ENCODE measurements at places on chromosomes 1 and 21.

- no peak for DNase-seq
Observed at GRCh38 chr1:40976952-40977690, 2.4 kb upstream of the CTPS1 start.

DNA sequence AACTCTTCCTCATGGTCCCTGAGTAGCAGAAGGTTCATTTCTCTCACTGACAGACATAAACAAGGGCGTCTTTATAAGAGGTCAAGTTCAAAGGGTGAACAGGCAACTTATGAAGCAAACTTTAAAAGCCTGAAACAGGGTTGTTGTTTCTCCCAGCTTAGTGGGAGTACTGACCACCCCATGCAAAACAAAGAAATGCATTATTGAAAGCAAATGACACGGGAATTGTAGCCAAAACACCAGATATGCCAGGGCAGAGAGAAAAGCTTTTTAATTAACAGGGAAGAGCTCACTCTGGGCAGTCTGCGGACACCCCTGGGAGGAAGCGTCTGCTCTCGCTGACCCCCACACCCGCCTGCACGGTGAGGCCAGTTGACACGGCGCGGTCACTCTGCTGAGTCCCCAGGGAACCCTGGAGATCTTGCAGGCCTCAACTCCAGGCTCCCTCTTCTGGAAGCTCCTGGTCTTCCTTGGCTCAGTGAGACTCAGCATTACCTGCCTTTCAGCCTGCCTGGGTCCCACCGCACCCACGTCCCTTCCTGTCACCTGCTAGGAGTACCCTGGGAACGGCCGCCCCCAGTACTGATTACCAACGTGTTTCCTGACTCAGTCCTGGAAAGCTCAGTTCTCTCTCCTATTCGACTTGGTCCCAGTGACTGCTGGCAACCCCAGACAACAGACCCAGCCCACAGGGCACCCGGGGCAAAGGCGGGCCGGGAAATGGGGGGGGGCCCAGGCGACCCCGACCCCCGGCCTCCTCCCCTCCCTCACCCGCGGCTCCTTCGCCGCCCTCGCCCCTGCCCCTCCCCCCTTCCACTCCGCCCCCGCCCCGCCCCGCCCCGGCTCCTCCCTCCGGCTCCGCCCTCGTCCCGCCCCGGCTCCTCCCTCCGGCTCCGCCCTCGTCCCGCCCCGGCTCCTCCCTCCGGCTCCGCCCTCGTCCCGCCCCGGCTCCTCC lies 972 bp downstream of the CFAP410 start:
- peak; percentile 19 for DNase-seq

- no peak for DNase-seq
Observed at GRCh38 chr1:81548918-81549587, 251.7 kb upstream of the ADGRL2 start.

GRCh38 chr1:79113836-79114235 lies 107.3 kb upstream of the ADGRL4 start:
- DNase-seq: no peak

- DNase-seq: no peak
Observed at GRCh38 chr1:204136814-204137213, 15.0 kb downstream of the ETNK2 start.

DNA sequence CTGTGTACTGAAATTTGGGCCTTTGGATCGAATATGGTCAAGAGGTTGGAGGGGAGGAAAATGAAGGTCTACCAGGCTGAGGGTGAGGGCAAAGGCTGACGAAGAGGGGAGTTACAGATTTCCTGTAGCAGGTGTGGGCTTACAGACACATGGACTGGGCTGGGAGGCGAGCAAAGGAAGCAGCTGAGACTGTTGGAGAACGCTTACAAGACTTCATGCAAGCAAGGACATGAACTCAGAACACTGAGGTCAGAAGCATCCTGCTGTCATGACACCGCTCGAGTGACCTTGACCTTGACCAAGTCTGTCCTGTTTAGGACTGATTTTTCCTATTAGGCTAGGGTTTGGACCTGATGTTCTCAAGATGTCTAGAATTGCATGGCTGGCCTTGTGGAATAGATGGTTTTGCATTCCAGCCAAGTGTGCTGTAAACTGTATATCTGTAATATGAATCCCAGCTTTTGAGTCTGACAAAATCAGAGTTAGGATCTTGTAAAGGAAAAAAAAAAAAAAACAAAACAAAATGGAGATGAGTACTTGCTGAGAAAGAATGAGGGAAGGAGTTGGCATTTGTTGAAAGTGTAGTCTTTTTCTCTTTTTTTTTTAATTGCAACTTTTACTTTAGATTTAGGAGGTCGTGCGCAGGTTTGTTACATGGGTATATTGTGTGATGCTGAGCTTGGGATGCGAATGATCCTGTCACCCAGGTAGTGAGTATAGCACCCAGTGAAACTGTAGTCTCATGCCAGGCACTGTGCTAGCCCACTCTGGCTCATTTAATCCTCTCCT lies 5.8 kb downstream of the ELF3 start:
- peak; percentile 68 for DNase-seq
